Stimulated activated CD8-positive, alpha-beta memory T cell treated with anti-CD3 and anti-CD28 coated beads, Interleukin-4, amount 100 ng/mL, for 4 hours (primary cell): ENCODE measurements at places on chromosomes 1 and 21.
A peak's percentile ranks its signal among the peaks of the same experiment; 100 is the strongest.

DNA sequence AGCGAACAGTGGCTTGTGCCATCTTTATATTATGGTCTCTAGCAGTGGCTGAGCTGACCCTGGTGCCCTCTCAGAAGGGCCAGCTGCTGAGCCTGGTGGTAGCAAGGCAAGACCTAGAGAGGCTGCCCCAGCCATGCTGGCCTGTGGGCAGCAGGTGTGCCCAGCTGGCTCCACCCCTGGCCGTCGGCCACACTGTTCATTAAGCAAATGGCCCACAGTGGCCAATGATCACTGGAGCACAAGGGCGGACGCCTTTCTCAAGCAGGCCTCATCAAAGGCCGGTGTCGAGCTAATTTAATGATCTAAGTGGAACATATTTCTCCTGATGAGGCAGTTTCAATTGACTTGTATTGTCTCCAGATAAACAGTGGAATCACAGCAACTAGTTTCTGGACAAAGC, 89.4 kb downstream of the GRIK3 start:
- DNase-seq: no peak

DNA sequence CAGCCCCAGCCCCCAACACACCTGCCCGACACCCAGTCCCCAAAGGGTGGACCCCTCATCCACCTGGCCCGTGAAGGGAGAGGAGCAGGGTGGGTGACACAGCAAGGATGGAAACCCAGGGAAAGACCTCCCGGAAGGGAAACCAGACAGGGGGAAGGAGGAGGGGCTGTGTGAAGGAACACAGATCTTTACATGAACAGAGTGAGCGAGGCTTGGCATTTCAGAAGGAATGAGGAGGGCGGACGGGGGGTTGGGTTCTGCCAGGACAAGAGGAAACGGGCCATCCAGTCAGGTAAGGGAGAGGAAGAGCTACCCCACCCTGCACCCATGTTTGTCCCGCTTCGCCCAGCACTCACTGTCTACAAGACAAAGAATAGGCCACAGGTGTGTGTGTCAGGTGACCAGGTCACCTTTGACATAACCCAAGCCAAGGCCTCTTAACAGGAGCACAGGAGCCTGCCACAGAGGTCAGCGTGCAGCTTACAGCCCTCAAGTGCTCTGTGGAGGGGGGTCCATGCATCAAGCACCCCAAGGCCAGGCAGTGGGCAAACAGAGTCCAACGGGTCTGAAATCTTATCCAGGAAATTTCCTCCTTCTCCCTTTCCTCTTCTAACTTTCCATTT, 18.0 kb upstream of the PRDM15 start:
- no peak for DNase-seq

DNA sequence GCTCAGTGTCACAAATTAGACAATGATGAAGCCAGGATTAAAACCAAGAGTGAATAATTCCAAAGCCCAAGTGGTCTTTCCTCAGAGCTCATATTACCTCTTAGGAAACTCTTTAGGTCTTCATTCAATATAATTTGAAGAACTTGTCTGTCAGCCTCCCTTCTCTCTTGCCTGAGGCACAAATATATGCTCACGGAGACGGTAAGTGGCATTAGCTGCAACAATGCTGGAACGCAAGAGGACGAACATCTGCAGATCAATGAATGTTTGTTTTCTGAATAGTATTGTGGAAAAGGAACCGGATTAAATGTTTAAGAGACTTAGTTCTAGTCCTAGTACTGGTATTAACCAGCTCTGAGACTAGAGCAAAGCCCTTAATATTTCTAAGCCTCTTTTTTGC, 39.7 kb upstream of the LYST start:
- DNase-seq: no peak

DNA sequence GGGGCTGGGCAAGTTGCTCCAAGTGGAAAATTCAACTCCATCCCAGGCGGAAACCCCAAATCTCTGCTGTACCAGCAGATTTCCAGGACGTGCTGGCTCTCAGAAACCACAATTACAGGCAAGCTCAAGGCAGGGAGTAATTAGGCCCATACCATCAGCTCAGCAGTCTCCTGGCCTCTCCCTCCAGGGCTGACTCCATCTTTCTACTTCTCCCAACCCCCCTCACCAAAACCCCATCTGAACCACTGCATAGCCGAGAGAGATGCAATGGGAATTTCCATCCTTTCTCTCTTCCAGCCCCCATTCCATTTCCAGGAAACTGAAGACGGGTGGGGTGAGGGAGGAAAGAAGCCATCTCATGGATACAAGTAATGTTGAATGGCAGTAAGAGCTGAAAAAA, 41.2 kb downstream of the ARHGEF11 start:
- no peak for DNase-seq

GRCh38 chr1:101065575-101065974, 40.0 kb upstream of the DPH5 start:
- no peak for DNase-seq

GRCh38 chr21:38937286-38937790, 131.6 kb downstream of the ETS2 start:
- no peak for DNase-seq

DNA sequence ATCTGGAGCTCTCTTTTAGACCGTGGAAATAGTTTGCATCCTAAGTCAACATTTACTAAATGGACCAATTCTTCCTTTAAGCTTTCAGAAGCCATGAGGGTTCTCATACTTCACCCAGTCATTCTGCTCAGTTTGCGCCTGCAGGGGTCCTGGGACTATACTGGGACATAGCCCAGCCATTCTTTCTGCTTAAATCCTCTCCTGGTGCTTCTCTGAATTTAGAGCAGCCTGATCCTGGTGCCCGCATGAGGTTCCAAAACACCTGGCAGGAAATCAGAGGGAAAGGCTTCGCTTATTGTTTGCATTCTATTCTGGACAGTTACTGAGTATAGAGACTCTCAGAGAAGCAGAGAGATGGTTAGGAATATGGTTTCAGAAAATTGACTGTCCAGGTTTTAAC, 27.0 kb downstream of the TNN start:
- DNase-seq: no peak

DNA sequence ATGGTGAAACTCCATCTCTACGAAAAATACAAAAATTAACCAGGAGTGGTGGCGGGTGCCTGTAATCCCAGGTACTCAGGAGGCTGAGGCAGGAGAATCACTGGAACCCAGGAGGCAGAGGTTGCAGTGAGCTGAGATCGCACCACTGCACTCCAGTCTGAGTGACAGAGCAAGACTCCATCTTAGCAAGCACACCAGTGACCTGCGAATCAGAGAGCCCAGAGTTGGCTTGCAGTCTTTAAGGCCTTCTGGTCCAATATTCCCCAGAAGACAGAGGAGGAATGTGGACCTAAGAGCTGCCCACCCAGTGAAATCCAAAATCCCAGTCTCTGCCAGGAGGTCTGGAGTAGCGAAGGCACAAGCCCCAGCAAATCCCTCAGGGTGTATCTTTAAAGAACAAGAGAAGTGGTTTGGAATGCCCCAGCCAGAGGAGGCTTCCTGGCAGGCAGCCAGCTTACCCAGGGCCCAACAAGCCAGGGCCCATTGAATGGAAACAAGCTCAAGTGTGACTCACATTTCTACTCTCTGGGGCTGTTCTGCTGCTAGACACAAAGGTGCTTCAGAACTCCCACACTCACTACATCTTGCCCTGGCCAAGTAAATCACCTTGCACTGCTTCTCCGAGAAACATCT, 23.9 kb downstream of the GPR161 start:
- no peak for DNase-seq

- DNase-seq: no peak
Measured at GRCh38 chr1:46301406-46301807, 2.0 kb downstream of the LRRC41 start.

DNA sequence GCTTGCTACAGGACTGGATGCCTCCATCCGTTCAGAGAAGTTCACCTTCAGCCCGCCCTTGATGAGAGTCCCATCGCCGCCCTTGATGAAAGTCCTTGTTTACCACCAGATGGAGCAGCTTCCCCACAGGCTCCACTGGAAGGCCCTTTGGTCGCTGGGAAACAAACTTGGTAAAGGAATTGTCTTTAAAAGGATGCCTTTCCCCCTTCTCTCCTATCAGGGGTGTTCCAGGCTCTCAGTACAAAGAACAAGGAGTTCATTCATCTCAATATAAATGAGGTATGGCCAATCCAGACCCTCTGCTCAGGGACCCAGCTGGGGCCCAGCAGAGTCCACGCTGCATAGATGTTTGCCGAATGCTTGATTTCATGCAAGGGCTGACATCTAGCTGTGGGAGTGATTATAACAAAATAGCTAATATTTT, 50.8 kb downstream of the CAPN9 start:
- no peak for DNase-seq

DNA sequence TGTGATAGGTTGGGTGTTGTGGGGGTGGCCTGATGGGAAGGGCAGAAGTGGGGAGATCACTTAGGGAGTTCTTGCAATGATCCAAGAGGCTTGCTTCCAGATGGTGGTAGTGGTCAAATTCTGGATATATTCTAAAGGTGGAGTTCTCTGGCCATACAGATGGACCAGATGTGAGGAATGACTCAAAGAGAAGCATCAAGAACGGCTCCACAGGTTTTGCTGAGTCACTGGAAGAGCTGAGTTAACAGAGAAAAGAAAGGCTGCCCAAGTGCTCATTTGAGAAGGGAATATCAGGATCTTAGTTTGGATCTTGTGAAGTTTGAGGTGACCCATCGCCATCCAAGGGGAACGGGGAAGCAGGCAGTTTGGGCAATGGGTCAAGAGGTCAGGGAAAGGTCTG, 192.9 kb upstream of the GALNT2 start:
- no peak for DNase-seq

GRCh38 chr1:160997323-160998038, 23.5 kb downstream of the F11R start:
- peak; percentile 16 for DNase-seq

- DNase-seq: peak; percentile 50
Measured at GRCh38 chr1:113871597-113872113, at the start of gene PTPN22. Gene PTPN22, minus strand, starts transcription at chr1:113871712.

DNA sequence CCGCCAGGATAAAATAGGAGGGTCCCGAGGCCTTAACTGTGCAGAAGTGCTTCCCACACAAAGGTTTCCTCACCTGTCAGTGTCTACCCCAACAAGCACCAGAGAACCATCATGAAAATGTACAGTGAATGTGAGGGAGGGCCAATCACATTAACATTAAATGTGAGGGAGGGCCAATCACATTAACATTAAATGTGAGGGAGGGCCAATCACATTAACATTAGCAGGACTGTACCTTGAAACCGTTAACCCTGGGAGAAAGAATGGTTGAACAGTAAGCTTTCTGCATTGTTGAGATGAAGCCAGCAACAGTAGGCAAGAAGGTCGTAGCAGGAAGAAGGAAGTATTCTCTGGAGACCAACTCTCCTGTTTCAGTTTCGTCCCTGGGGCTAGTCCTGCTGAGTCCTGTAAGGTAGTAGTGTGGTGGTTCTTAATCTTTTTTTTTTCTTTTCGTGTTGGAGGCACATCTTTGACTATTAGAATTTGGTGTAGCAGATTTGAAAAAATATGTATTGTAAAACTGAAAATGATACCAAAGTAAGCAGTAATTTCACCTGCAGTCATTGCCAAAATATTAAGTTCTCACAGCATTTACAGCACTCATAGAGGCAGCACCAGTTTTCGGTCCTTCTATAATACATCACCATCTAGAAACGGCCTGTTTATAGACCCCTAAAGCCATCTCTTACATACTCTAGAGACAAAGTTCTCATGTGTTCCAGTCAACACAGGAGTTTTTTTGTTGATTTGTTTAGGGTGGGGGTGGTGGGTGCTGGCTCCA, 98.6 kb upstream of the PPP2R5A start:
- DNase-seq: no peak

DNA sequence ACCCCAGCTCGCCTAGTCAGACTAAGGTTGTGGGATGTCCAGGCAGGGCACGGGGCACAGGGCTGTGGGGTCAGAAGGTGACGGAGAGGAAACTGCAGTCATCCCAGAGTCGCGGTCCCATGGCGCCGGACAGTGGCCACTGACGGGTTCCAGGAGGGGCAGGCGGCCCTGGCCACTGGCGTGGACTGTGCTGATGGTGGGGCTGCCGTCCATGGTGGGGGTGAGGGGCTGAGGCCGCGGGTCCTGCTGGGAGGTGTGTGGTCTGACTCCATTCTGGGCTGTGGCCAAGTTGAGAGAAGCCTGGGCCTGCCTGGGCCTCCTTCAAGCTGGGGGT, 32.0 kb downstream of the PCNT start:
- no peak for DNase-seq

- peak; percentile 66 for DNase-seq
Measured at GRCh38 chr1:2414297-2414958, 2.1 kb upstream of the PEX10 start.

- no peak for DNase-seq
Measured at GRCh38 chr1:152412756-152413155, 1.3 kb downstream of the CRNN start.

DNA sequence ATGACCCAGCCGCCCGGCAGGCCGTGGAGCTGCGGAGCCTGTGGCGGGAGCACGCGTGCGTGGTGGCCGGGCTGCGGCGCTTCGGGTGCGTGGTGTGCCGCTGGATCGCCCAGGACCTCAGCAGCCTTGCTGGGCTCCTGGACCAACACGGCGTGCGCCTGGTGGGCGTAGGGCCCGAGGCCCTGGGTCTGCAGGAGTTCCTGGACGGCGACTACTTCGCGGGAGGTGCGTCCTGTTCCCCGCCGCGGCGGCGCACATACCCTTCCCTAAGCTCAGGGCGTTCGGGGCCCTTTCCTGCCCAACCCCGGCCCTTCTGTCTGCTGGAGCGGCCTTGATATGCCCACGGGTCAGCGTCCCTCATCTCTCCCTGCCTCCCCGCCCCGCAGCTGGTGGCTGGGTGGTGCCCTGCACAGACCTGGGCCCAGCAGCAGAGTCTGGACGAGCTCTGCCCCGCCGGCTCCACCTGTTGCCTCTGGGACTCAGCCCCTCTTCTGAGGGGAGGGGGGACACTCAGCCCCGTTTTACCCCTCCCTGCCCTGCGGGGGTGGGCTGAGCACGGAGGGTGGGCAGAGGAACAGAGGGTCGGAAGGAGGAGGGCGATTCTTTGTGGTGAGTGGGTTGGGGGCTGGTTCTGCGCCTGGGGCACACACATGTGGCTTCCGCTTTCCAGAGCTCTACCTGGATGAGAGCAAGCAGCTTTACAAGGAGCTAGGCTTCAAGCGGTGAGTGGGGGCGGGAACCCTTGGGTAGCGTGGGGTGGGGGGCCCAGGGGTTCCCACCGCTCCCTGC, 688 bp downstream of the PRXL2B start:
- DNase-seq: no peak

DNA sequence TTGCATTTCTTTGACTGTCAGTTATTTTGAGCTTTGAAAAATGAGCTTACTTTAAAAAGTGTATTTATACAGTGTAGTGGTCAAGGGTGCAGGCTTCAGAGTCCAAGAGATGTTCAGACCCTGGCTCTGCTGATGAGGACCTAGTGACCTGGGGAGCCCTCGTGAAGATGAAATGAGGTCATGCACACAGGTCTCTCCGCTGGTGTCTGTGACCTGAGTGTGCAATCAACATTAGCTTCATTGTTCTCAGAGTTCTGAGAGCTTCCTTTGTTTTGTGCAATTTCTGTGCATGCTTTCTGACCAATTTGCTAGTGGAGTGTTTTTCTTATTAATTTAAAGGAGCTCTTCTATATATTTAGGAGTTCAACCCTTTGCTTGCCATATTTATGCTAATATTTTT, 71.3 kb downstream of the RIPK4 start:
- DNase-seq: no peak

DNA sequence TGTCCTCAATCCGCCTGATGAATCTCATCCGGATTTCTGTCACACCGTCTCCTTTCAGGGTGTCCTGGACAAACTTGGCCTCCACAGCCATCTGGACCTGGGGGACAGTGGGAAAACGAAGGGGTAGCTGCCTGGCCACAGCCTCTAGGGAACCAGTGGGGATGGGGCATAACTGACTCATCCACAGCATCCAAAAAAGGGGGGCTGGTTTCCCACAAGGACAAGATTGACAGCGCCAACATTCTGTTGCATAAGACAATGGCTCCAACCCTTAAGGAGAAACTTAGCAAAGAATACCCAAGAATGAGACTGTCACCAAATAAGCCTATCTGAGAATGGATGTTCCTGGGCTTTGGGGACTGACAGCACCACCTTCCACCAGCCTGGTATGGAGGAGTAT, 12.1 kb downstream of the TRAPPC3 start:
- no peak for DNase-seq
